ENCODE measurements at places on chromosomes 3 and 15.

DNA sequence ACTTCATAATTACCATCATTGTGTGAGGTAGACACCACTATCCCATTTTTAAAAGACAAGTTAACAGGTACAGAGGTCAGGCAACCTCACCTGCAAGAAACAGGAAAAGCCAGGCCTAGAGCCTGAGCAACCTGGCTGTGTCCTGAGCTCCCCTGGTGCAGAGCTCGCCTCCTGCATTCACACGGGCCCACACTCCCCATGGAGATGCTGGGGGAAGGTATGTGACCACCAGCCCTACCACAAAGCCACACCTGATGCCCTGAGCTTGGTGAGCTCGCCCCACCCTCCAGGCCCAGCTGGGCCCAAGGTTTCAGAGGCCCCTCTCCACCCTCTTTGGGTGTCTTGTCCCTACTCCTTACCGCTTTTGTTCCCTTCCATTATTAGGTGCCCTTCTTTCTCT is 1.2 kb upstream of the EFCAB12 start:
- DNase-seq: no peak

DNA sequence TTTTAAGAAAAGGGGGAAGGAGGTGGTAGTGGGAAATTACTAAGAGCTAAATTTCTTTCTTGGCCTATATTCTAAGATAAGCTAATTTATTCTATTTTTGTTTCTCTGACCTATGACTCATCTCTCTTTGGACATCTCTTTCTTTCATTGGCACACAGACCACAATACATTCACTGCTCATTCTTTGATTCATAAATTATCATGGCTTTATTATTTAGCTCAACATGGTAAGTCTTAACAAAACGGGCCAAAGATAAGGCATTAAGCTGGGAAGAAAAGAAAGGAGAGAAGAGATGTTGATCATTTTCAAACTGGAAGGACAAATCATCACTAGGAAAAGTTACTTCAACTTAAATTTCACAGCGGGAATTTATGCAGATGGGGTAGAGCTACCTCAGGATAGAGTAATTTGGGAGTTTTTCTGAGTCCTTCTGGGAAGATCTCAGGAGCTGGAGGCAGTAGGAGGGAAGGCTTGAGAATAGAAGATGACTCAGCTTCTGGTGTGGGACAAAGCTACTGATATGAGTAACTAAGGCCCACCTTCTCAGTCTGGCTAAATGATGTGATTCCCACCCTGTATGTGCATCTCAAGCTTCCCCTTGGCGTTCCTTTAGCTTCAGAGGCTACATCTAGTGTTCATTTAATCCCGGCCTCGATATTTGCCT is 7.5 kb upstream of the ALCAM start:
- DNase-seq: no peak

DNA sequence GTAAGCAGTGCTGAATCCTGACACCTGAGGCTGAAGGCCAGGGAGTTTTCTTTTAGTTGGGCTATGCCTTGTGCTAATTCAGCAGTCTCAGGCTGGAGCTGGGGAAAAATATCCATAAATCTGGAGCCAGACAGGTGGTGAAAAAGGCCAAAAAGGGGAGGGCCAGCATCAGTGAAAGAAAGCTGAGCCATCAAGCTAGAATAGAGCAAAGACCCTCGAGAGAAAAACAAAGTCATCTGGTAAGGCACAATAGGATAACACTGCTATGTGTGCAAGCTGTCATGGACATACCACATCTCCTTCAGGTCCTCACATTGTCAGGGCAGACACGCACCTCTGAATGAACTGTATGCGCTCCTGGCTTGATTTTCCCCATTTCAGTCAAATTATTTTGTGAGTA is 687.9 kb downstream of the SQOR start:
- DNase-seq: no peak

- DNase-seq: no peak
Observed at GRCh38 chr3:10753964-10754363, 62.1 kb upstream of the SLC6A11 start.

- no peak for DNase-seq
Observed at GRCh38 chr15:47708161-47708980, 8.9 kb upstream of the SEMA6D start.

DNA sequence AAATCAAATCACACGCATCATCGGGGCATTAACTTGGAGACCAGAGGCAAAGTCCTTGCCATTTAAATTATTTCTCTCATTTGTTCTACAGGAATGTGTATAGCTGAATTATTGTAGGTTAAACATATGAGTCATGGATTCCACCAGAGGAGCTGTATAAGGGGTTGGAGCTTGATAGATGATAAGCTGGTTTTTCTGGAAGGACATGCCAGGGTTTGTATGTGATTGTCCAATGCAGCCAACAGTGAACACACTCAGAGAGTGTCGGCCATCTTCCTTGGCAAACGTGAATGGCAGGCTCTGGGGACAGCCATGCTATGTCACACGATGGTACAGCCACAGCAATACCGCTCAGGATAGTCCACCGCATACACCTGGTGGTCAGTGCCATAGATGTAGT is 25.1 kb downstream of the SSUH2 start:
- DNase-seq: no peak

DNA sequence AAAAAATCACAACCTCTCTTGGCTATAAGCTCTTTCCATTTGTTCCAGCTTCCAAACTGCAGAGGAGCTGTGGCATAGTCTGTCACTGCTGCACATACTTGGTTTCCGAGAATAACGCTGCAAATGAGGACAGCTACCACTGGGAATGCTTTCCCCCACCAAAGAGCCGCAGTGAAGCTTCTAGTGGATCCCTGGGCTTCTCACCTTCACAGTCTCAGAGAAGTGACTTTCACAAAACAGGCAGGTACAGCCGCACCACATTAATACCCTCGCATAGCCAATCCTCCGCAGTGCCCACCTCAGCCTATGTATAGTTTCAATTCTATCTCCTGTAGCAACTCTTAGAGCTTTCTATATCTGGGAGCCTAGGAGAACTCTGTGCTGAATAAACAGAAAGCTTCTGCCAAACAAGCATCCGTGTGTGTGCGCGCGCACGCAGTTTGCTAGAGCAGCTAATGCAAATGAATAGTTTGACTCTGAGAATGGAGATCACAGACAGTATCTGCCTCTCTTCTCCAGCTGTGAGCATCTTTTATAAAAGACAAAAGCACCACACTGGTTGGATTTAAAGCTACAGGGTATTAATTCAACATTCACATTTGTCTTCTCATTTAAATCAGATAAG is 81.9 kb upstream of the PLXND1 start:
- no peak for DNase-seq

DNA sequence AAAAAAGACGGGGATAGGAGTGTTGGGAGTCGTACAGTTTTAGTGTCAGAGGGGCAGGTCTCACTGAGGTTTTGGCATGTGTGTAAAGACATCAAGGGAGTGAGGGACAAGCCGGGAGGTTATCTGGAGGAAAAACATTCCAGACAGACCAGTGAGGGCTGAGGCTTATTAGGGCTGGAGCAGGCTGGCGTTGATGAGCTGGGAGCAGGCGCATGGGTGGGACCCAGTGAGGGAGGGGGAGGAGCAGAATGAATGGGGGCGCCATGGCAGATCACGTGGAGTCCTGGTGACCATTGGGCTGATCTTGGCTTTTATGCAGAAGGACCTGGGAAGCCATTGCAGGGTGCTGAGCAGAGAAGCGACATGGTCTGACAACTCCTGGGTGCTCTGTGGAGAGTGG is 180.2 kb downstream of the SLCO3A1 start:
- DNase-seq: no peak

- no peak for DNase-seq
Observed at GRCh38 chr3:36393563-36393962, 13.3 kb downstream of the STAC start.

DNA sequence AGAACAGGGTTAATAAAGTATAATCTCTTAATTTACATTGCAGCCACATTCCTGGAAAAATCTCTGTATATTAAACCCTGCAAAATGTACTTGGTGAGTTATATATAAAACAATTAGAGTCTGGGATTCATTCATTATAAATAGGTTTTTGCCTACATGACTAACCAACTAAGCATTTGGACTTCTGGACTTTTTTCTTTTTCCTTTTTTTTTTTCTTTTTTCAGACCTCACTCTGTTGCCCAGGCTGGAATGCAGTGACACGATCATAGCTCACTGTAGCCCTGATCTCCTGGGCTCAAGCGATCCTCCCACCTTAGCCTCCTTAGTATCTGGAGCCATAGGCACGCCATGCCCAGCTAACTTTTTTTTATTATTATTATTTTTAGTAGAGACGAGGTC is 4.5 kb downstream of the DNAJC13 start:
- DNase-seq: no peak

GRCh38 chr15:45980366-45980765 is 345.5 kb downstream of the SQOR start:
- DNase-seq: no peak

GRCh38 chr3:36381311-36381956 is 1.1 kb downstream of the STAC start:
- no peak for DNase-seq

- DNase-seq: no peak
Observed at GRCh38 chr15:89442671-89443307, 53.6 kb downstream of the RHCG start.

- DNase-seq: no peak
Observed at GRCh38 chr3:29764041-29764440, 483.2 kb downstream of the RBMS3 start.

DNA sequence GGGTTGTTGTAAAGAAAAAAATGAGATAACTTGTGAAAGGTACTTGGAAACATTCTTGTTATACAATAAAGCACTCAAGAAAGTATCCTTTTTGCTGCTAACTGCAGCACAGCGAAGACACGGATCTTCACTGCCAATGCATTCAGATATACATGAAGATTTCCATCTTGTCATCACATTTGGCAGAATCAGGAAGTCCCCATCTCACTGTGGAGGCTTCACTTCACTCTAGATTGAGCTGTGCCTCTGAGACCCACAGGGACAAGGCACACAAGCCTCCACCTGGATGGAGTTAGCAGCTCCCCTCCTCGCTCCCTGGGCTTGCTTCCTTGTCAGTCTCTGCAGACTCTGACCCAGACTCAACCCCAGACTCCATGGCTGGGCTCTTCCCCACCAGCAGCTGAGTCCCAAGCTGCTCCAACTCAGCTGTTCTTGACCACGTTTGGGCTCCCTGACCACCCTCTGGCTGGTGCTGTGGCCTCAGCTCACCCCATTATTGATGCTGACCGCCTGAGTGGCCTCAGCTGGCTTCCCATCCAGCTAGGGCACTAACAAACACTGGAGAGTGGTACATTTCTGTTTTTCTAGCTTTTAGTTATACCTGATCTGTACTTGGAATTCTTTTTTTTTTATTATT is 45.4 kb upstream of the SMAD3 start:
- DNase-seq: no peak

- no peak for DNase-seq
Observed at GRCh38 chr3:119649761-119650160, 10.6 kb downstream of the POPDC2 start.

DNA sequence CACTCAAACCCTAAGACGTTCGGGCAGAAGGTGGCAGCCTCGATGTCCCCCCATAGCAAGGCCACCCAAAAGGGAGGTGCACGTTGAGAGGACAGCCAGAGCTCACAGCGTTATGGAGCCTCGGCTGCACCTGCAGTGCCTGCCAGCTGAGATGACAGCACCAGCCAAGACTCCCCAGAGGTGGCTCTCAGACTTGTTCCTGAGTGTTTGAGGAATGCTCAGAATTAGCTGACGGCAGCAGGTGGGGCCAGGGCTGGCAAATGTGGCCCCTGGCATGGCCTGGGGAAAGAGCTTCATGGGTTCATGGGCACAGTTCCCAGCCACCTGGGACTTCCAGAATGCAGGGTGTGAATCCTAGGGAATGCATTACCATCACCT is 177.8 kb downstream of the KLF13 start:
- no peak for DNase-seq

DNA sequence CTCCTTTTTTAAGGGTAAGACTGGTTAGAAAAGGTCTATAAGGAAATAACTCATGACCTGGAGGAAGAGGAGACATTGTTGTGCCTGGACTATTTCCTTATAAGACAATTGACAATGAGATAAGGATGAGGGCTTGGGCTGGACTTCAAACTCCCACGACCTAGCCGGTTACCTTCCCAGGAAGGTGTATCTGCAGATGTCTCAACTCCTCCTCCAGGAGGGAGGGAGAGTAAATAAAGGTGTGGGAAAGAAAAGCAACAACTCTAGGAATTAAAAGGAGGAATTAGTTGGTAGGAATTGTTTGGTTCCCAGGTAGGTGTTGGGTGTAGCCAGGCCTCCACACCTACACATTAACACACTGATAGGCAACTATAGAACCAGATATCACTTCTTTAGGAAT is 97.8 kb upstream of the TBL1XR1 start:
- no peak for DNase-seq

DNA sequence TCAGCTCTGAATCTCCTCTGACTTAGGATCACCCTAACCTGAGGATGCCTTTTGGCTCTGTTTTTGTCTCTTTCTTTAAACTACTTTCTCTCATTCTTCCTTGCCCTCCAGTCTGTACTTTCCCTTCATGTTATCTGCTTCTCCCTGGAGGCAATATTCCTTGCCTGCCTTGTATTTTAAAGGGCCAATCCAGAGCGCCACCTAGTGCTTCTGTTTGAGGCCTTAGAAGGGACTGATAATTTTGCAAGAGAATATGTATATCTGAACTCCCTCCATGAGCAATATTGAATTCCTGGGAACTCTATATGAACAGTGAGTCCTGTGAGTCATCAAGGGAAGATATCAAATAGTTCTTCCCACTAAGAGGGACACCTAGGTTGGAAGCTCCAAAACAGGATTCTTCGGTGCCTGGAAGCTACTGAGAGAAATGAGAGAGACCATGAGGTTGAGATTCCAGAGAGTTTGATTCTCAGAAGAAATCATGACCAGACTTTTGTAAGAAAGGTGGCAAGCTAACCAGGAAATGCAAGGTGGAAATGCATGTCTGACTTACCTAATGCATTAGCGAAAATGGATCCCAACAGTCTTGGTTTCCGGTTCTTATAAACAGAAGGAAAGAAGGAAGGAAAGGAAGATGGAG is 203.8 kb upstream of the CD96 start:
- peak; percentile 4 for DNase-seq

GRCh38 chr3:58144478-58145325 is 66.1 kb downstream of the DNASE1L3 start:
- DNase-seq: no peak

GRCh38 chr3:50627407-50628051 is 10.6 kb downstream of the MAPKAPK3 start:
- DNase-seq: no peak

DNA sequence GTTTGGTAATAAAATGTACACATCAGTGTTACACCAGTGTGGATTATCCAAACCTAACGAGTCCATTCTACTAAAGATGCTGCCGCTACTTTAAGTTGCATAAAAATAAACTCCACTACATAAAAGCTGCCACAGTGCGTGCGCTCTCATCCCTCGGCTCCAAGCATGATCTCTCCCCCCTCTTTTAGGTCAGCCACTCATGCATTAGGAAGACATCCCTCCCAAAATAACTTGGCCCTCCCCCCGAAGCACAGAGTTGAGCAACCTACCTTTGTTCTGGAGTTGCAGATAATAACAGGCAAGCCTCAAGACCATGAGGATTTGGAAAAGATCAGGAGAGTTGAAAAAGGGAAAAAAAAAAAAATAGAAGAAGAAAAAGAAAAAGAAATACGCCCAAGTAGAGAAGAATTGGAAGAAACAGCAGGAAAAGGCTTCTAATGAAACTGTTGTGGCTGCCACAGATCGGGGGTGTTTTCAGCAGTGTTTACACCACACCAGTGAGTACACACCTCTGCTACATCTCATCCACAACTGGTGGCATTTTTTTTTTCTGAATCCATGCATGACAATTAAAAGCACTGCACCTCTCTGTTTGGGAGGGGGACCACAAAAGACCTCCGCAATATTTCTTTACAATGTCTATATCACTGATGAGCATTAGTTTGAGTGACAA is 339.2 kb downstream of the FOXP1 start:
- no peak for DNase-seq

Data from stimulated activated naive CD4-positive, alpha-beta T cell (primary cell).